ENCODE measurements at places on chromosomes 16 and 17. TPM values are rescaled to one million over a fixed set of nuclear protein-coding genes. Genes with fewer than 3 reads are reported as not detected.
A peak's percentile ranks its signal among the peaks of the same experiment; 100 is the strongest.

The GP1BA gene
- 2.4 TPM for polyA plus RNA-seq

The FBXL16 gene
- polyA plus RNA-seq, result 0.96 TPM

The USP7 gene
- polyA plus RNA-seq, result 112 TPM

The UNC13D gene
- 3.6 TPM for polyA plus RNA-seq

The KRTAP4-5 gene
- not detected for polyA plus RNA-seq

The PLLP gene
- polyA plus RNA-seq, result 20.4 TPM

The SLC46A1 gene
- 14.5 TPM for polyA plus RNA-seq

GRCh38 chr17:39751016-39751543 lies 13.3 kb downstream of the GRB7 start:
- no peak for DNase-seq

- no peak for DNase-seq
These were observed 67.4 kb downstream of the RAB11FIP4 start for GRCh38 chr17:31458829-31459228.

- DNase-seq, result no peak
These were observed 26.8 kb upstream of the GLG1 start for GRCh38 chr16:74633686-74634085.

DNA sequence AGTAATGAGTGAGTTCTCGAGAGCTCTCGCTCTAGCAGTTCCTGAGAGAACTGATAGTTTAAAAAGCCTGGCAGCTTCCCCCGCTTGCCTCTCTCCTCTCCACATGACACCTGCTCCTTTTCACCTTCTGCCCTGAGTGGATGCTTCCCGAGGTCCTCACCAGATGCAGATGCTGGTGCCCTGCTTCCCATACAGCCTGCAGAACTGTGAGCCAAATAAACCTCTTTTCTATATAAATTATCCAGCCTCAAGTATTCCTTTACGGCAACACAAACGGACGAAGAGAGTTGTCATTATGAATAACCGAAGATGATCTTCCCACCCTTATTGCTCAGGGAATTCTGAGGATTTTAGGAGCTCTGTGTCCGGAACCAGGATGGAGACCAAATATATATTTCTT lies 41.9 kb upstream of the ZCCHC14 start:
- DNase-seq, result no peak

GRCh38 chr16:67184995-67185650 lies 1.4 kb upstream of the MATCAP1 start:
- no peak for DNase-seq

DNA sequence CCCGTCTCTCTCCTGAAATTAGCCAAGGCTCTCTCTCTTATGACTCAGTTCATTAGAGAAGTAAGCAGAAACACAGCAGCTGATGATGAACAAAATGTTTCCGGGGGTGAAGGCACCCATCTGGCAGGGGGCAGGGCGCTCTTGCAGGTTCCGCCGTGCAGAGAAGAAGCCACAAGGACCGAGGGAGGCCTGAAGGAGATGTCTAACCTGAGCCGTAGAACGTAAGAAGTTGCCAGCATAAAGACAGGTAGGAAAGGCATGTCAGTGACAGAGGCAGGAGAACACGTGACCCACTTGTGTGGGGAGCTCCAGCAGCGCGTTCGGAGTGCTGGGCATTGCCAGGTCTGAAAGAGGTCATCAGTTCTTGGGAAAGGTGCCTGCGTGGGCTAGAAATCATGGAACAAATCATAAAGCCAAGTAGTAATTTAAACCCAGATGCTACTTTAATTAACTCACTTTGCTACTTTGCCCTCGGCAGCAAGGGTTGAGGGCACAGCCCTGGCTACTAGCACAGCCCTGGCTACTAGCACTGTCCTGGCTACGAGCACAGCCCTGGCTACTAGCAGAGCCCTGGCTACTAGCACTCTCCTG lies 198.6 kb downstream of the RPTOR start:
- no peak for DNase-seq

GRCh38 chr17:10031127-10031526 lies 126.1 kb upstream of the RCVRN start:
- no peak for DNase-seq

GRCh38 chr17:49889500-49889899 lies 41.6 kb upstream of the TAC4 start:
- no peak for DNase-seq

DNA sequence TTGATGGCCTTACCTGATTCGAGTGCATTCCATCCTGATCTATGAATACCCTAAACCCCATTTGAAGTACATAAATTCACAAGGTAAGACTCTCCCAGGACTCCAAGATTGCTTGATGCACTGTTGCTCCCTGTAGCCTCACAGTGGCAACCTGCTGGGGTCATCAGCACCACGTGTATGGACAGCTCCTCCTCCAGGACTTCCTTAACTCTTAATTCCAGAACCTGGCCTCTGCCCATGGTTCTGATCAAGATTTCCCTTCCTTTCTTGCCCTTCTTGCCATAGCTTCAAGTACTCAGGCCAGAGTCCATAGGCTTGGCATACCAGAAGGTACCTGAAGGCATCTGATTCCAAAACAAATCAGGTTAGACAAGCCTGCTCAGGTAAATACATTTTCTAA lies 34.0 kb upstream of the NLK start:
- peak; percentile 53 for DNase-seq

DNA sequence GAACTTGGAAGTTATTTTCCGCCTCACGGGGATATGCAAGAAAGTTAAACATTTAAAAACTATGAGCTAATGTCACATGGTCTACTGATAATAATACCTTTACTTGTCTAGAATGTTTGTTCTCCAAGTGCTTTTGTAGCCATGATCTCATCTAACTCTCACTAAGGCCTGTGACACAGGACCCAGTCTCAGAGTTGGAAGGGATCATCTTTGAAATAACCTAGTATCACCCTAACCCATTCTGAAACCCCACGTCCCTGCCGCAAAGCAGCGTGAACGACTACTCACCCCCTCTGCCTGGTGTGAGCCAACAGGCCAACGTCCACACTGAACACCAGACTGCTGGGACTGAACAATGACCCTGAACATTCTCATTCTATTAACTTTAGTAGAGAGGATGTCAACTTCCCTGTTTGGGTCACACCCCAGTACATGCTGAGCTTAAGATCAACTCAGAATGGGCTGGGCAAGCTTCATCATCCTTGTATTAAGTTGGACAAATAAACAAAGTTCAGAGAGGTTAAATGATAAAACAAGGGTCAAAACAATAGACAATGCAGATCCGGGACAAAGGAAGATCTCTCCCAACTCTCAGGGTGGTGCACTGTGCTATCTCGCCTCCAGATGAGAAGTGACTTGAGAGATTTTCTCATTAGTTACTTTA lies 54.8 kb upstream of the BCAR1 start:
- DNase-seq, result no peak

DNA sequence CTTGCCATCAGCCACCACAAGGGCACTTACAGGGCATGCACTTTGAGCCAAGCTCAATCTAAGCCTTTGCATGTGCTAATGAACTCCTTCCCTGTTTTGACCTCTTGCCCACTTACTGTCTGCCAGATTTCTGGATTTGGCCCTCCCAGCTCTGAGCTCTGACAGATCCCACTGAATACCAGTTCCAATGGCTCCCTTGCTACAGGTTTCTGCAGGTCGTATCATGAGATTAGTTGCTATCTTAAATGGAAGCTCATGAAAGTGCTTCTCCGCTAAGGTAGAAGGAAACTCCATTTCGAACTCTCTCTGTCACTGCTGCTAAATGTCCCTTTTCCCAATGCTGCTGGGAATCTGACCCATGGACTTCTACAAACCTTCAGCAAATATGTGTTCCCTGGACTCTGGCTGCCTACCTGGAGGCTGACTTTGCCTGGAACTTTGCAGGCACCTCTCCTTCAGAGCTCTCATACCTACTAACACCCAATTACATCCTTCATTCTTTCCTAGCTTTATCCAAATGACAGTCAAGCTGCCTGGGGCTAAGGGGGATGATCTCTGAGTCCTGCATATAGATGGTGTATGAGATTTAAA lies 23.5 kb upstream of the TOB1 start:
- DNase-seq, result no peak

- DNase-seq, result no peak
These were observed 3.3 kb downstream of the ITGA3 start for GRCh38 chr17:50059256-50059655.

GRCh38 chr17:36703860-36704266 lies 102.5 kb downstream of the MRM1 start:
- peak; percentile 48 for DNase-seq

GRCh38 chr16:60329108-60329507 lies 1595.0 kb upstream of the GOT2 start:
- no peak for DNase-seq

GRCh38 chr16:56424791-56425438 lies 430 bp downstream of the AMFR start:
- DNase-seq, result no peak

DNA sequence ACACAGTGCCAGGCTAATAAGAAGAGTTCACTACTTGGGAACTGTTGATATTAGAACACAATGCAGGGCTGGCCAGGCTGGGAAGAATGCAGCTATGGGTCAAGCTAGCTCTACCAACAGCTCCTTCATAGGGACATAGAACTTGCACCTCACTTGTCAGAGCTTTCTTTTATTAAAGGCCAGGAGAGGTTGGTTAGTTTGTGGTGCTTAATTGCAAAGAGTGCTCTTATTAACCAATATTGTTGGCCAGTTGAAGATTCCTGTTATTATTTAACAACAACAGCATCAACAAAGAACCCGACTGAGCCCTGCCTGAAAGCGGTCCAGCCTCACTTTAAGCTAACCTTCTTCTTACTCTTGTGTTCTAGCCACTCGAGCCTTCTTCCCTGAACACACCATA lies 43.4 kb upstream of the ANKFN1 start:
- no peak for DNase-seq

GRCh38 chr16:85777583-85778310 lies 21.6 kb downstream of the EMC8 start:
- DNase-seq, result no peak

- DNase-seq, result no peak
These were observed 72.9 kb downstream of the JPH3 start for GRCh38 chr16:87675111-87675719.

GRCh38 chr17:72691017-72691416 lies 401.5 kb downstream of the SLC39A11 start:
- no peak for DNase-seq

- DNase-seq, result no peak
These were observed 29.6 kb upstream of the PVALEF start for GRCh38 chr17:81135505-81136278.

DNA sequence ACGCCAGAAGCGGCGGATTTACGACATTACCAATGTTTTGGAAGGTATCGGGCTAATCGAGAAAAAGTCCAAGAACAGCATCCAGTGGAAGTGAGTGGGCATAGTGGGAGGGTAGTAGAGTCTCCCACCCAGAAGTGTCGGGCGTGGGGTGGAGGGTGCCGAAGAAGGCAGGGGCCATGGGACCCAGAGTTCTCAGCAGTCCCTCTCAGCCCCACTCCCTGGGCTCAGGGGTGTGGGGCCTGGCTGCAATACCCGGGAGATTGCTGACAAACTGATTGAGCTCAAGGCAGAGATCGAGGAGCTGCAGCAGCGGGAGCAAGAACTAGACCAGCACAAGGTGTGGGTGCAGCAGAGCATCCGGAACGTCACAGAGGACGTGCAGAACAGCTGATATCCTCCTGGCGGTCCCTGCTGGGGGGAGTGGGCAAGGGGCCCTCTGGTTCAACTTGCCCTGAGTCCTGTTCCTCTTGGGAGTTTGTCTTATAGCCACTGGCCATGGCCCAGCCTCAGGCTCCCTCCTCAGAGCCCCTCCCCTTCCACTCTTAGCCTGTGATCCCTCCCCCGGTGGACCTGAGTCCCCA lies 916 bp downstream of the E2F4 start:
- DNase-seq, result no peak

DNA sequence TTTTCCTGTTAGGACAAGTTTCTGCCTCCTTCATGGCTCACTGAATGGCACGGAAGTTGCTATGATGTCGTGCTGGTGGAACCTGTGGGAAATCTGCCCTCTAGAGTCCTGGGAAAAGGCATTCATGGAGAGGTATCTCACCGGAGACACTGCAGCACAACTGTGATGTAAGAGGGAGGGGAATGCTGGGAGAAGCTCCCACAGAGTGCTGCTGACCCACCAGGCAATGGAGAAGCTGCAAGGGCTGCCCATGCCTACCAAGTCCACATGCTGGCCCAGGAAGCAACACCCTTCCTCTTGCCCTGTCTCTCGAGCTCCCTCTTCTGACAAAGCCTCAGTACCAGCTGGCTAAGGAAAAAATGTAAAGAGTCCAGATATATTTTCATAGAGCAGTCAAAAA lies 45.2 kb upstream of the SLC5A11 start:
- DNase-seq, result no peak

DNA sequence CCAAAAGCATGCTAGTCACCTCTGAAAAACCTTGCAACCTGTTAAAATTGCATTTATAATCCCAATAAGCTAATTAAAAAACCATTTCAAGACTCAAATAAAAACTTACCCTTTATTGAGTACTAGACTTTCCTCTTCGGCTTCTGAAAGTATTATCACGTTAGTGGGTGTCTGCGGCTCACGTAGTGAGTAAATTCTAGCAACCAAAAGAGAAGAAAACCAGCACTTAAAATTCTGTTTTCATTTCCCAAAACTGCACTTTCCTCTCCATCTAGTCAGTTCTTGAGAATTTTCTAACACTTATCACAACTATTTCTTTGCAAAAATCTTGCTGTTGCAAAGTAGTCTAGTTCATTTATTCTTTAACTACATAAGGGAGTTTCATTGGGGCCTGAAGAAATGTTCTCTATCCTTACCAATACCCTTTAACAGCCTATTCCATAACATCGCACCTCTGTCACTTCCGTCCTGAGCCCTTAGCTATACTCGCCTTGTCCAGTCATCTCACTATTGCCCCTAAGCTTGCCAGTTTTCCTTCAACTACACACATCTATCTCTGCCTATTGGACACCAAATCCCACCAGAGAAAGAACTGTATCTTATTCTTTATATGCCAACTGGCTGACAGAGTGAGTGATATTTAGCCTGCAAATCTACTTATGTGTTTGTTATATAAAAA lies 8.7 kb downstream of the NUP88 start:
- DNase-seq, result no peak

DNA sequence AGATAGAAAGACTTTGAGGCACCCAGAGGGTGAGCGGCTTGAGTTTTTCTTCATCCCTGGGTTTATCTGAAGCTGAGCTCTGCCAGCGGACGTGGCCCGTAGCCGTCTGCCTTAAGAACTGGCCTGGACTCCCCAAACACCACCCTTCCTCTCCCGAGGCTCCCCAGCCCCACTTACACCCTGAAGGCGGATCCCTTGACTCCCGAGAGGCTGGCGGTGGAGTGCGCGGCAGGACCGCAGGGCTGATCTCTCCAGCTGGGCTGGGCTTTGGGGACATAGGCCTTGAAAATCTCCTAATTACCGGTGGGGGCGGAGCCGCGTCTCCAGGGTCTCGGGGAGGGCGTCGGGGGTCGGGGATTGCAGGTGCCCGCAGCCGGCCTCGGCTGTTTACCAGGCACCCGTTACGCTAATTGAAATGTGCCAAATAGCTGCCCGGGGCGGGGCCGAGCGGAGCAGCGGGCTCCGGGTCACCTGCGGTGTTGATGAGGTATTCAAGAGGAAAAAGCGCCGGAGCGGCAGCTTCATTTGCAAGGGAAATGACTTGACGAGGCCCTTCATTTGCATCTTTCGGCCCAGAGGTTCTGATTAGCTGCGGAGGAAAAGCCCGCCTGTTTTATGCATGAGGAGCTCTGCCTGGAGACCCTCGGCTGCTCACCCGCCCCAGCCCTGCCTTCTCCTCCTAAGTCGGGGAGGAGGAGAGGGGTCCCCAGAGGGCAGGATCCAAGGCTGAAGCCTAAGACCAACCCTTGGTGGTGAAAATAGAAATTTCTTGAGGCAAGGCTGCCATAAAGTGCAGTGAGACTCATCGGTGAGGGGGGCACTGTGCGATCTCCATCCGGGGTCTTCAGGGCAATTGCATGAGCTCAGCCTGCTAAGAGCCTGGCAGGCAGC lies 100.7 kb downstream of the MGAT5B start:
- DNase-seq, result peak; percentile 76
